ENCODE measurements at places on chromosomes 4 and X.

GRCh38 chr4:101651778-101652177 lies 138.8 kb upstream of the BANK1 start:
- DNase-seq, result no peak

- no peak for DNase-seq
These were observed 40.9 kb downstream of the EGF start for GRCh38 chr4:109953556-109953955.

- no peak for DNase-seq
These were observed 266.8 kb upstream of the PUDP start for GRCh38 chrX:7414753-7415152.

DNA sequence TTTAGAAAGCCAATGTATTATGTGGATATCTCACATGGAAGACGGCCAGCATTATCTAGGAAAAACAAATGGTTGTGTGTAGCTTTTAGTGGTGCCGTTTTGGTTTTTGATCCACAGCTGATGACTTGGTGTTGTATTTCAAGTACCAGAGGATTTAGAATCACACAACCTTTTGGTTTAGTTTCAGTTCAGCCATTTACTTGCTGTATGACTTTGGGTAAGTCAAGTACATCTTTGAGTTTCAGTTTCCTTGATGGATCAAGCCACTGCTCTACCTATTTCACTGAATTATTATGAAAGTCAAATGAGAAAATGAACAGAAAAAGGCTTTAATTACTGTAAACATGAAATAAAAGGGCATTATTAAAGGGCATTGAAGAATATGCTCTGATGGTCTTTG lies 205.6 kb downstream of the ZIC3 start:
- no peak for DNase-seq

DNA sequence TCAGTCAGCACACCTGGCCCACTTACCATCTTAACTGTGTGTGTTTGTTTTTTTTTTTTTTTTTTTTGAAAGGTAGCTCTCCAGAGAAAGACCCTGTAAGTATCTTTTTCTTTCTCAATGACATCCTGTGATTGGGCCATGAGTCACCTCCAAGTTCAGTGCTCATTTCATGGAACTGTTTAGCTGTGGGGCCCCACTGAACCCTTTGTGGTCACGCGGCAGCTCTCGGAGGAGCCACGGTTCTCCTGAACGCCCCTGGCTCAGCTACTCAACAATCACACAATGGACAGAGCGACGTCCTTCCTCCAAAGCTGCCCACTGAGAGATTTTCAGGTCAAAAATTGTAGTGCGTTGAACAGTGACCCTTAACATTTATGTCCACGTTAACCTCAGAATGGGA lies 14.2 kb upstream of the IL3RA start:
- no peak for DNase-seq

GRCh38 chrX:47235691-47236103 lies 2.9 kb downstream of the USP11 start:
- no peak for DNase-seq

DNA sequence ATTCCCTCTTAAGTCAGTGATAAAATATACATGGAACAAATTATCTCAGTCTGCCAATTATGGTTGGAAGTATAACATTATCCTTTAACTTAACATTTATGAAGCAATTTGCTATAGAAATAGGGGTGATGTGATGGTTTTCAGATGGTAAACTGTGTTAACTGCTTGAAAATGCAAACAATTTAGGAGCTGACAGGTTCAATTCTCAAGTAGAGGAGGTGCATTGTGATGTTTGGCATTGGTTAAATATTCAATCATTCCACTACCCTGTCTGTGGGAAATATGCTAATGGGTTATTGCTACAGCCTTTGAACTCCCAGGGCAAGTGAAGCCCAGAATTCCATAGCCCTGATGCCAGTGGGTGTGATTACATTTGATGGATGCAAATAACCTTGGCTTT lies 243.4 kb upstream of the GK2 start:
- DNase-seq, result no peak
